EL (cell line): ENCODE measurements at places on chromosomes 13 and 19.

DNA sequence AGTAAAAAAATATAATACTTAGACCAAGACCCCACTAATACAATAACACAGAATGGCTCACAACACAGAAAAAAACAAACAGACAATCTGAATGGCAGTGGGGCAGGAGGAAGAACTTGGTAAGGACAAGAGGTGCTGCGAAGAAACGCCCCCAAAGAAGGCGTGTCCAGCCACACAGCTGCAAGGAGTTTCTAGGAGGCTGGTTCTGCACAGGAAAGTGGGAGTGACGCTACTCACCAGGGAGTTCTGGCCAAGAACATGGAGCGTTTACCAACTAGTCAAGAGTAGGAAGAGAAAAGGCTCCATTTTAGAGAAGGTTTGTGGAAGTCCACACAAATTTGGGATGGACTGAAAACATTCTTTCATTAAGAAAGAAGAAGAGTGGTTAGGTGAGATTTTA lies 95.3 kb upstream of the SLC15A1 start:
- no peak for DNase-seq

DNA sequence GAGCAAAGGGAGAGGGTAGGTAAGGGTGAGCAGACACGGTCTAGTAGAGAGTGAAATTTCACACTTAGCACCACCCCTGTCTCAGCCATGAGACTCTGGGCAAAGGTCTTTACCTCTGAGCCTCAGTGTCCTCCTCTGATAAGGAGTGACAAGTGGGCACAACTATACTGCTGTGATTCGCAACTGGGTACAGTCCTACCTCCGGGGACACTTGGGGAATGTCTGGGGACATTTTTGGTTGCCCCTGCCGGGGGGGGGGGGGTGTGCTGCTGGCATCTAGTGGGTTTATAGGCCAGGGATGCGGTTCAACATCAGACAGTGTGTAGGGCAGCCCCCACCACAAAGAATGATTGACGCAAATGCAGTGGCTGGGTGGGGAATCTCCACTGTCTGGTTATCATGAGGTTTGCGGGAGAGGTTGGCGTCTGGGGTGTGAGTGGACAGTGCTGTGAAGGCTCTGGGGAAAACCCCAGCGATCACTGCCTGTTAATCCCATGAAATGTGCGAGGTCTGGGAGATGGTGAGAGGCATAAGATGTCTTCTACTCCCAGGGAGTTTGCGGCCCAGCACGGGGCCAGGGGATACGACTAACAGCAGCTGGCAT lies 4.3 kb downstream of the NACC1 start:
- DNase-seq = no peak

DNA sequence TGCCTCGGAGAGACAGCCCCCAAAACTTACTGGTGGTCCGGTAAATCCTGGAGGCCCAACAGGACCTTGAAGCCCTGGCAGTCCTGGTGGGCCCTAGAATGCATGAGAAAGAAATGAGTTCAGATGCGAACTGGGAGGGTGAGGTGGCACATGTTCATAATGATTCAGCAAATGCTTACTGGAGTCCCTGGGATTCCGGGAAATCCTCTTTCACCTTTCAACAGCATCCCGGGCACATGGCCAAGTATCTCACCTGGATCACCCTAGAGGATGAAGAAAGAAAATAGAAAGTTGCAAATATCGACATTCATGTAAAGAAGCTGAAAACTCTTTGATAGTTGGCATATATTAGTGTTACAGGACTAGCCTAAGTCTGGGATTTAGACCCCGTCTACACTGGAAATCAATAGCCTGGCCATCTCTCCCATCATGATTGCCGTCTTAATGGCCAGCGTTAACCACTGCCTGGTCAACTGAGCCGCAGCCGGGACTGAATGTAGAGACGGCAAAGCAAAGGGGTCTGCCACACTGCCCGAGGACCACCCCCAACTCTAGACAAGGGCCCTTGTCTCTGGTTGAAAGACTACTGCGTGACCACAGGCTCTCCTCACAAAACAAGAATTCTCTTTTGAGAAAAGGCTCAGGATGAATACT lies 96.9 kb downstream of the COL4A1 start:
- DNase-seq = no peak

GRCh38 chr19:57389730-57390598 lies at the start of gene ZNF548:
TSS of gene ZNF548 (plus strand) at chr19:57389854. CDS start at chr19:57390100, 246 bp downstream.
- DNase-seq = peak; percentile 99

- DNase-seq = no peak
Observed at GRCh38 chr19:6269101-6269886, 10.5 kb downstream of the MLLT1 start.

- peak; percentile 23 for DNase-seq
Observed at GRCh38 chr13:101218484-101218883, 197.8 kb downstream of the NALCN start.

DNA sequence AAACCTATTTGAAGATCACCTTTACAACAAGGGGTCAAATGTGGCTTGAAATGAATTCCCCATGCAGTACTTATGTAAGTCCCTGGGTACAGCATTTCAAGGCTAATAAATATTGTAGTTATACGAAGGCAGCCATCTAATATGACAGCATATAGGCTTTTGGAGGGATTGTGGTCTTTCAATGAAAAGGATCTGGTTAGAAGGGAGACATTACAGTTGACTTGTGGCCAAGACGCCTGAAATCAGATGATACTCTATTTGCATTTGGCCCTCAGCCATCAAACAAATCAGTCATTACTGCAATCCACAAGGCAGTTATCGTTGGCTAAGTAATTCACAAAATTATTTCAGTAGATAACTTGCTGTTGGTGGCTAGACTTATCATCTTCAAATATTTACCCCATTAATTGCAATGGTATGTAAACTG lies 242.7 kb downstream of the DCLK1 start:
- DNase-seq = no peak

GRCh38 chr13:111629457-111629856 lies 309.0 kb downstream of the TEX29 start:
- no peak for DNase-seq

DNA sequence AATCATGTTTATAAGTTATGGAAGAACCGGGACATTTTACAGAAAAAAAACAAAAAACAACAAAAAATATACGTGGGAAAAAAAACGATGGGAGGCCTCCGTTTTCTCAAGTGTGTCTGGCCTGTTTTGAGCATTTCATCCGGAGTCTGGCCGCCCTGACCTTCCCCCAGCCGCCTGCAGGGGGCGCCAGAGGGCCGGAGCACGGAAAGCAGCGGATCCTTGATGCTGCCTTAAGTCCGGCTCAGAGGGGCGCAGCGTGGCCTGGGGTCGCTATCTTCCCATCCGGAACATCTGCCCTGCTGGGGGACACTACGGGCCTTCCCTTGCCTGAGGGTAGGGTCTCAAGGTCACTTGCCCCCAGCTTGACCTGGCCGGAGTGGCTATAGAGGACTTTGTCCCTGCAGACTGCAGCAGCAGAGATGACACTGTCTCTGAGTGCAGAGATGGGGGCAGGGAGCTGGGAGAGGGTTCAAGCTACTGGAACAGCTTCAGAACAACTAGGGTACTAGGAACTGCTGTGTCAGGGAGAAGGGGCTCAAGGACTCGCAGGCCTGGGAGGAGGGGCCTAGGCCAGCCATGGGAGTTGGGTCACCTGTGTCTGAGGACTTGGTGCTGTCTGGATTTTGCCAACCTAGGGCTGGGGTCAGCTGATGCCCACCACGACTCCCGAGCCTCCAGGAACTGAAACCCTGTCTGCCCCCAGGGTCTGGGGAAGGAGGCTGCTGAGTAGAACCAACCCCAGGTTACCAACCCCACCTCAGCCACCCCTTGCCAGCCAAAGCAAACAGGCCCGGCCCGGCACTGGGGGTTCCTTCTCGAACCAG lies 1.8 kb upstream of the APOE start:
- DNase-seq = peak; percentile 58

DNA sequence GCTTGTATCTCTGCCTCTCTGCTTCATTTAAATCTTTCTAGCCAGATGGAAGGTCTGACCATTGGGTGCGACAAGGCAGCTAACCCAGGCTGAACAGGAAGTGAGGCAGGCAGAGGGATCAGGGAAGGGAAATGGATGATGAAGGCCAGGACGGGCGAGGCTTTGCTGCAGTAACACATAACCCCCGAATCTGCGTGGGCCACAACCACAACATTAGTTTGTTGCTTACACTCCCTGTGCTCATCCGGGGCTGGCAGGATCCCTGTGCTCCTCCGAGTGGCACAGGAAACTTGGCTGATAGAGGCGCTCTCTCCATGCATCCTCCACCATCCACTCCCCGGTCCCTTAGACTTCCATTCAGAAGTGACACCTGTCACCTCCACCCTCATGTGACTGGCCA lies 1.1 kb upstream of the FLT3LG start:
- no peak for DNase-seq
